CD4-positive, alpha-beta T cell treated with Interleukin-2 at 100 ng/mL for 4 hours (primary cell): ENCODE measurements at places on chromosomes 13 and 19.

- no peak for DNase-seq
Observed at GRCh38 chr13:111622051-111622531, 301.6 kb downstream of the TEX29 start.

DNA sequence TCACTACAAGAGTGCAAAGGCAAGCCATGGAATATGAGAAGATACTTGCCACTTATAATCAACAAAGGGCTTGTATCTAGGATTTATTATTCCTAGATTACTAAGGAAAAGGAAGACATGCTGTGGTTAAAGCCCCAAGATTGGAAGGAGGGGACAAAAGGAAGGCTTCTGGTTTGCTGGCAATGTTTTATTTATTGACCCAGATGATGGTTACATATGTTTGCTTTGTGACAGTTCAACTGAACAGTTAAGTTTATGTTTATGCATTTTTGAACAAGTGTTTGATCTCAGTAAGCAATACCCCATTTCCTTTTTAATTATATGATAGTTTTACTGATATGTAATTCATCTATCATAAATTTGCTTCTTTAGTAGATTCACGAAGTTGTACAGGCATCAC is 40.3 kb downstream of the CDADC1 start:
- no peak for DNase-seq

DNA sequence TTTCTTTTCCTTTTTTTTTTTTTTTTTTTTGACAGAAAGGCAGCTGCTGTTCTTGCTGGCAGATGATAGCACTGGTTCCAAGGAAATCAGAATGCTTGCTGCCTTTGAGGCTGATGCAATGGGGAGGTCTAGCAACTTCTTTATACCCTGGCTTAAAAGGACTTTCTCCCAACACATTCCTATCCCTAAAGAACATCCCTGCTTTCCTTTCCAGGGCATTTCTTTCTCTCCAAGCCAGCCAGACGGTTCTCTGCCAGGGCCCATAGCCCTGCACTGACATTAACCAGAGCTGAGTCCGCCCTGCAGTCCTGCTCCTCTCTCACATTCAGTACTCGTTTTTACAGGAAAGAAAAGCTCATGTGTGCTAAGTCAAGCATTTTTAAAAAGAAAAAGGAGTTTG is 133.9 kb upstream of the WASF3 start:
- DNase-seq = no peak

- DNase-seq = no peak
Observed at GRCh38 chr19:7391218-7391670, 42.5 kb downstream of the ARHGEF18 start.

- DNase-seq = no peak
Observed at GRCh38 chr13:32225481-32225931, 89.7 kb downstream of the ZAR1L start.

GRCh38 chr19:33282036-33282671 is 20.2 kb downstream of the CEBPA start:
- no peak for DNase-seq

DNA sequence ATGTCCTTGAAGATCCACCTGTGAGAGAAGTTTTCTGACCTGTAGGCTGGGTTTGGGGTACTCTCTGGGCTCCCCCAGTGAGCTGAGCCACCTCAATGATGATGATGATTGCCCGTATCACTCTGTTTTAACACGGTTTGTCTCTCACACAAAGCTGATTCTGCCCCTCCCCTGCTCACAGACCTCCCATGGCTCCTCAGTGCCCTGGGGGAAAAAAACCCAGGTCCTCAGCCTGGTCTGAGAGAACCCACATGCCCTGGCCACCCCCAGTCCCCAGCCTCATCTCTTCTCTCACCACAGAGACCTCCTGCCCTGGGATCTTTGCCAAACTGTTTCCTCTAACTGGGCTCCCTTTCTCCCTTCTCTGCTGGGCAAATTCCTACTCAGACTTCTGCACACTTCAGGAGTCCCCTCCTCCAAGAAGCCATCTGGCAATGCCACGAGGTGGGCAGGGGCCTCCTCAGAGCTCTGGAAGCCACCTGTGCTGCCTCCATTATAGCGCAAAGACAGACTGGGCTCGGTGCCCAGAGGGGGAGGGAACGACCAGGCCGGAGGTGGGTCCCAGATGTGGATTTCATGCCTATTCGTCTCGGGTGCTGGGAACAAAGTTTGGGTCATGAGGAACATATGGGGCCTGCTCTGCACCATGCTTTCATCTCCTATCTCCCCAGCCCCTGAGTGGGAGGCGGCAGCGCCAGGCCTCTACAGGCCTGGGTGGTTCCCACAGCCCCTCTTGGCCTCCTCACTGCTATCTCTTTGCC is 8.5 kb upstream of the CA11 start:
- DNase-seq = no peak

GRCh38 chr19:4367781-4368127 is 24.4 kb downstream of the MPND start:
- DNase-seq = no peak

DNA sequence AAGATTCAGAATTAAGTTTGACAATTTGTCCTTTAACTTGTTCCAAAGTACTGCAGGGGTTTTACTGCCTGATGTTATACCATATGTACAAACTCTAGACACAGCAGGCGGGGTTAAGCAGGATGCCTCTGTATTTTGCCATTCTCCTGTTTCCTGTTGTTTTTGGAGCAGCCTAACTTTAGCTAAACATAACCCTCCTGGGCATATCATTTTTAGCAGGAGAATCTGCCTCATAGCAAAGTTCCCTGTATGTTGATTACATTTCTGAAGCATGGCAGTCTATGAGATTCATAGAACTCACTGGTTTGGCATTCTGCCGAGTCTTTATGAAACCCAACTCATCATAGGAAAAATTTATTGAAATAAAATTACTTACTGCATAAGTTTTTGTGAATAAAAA is 5.2 kb downstream of the LHFPL6 start:
- no peak for DNase-seq

GRCh38 chr13:112757759-112758086 is 67.9 kb downstream of the ATP11A start:
- no peak for DNase-seq

GRCh38 chr13:111040830-111041229 is 74.3 kb upstream of the ARHGEF7 start:
- no peak for DNase-seq

- DNase-seq = no peak
Observed at GRCh38 chr13:112695121-112695520, 5.3 kb downstream of the ATP11A start.

DNA sequence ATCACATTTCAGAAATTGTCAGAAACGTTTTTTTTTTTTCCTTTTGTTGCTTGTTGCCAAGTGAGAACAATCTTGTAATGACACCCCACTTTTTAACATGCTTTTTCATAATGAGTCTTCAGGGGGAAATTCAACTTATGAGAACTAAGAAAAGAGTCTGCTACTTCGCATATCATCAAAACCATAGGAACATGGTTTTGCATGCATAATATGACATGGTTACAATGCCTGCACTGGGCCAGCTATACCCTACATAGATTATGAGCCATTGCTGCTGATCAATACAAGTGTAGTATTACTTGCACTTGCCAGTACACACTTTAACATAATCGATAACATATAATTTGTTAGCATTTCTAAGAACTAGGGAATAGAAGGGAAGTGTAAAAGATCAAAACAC is 191.0 kb upstream of the NBEA start:
- DNase-seq = no peak

- DNase-seq = no peak
Observed at GRCh38 chr13:30802501-30802900, 67.2 kb downstream of the ALOX5AP start.

GRCh38 chr13:43631106-43631505 is 155.7 kb downstream of the ENOX1 start:
- no peak for DNase-seq

DNA sequence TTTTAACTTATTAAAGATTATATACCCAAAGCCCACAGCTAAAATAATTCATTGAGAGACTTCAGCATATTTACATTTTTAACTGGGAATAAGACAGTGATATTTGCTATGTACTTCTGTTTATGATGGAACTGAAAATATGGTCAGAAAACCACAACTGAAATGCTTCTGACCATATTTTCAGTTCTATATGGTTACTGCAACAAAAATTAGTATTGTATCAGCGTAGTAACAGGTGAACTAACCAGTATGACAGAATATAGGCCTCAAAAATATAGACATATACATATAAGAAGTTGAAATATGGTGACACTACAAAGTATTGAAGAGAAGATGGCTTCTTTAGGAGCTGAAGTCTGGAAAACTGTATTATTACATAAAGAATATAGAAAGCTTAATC is 857.4 kb downstream of the OLFM4 start:
- no peak for DNase-seq

- DNase-seq = no peak
Observed at GRCh38 chr13:44840131-44840530, 149.1 kb downstream of the NUFIP1 start.

GRCh38 chr19:49567861-49568441 is 12.4 kb downstream of the NOSIP start:
- DNase-seq = peak; percentile 89

GRCh38 chr13:102237230-102237629 is 164.6 kb downstream of the FGF14 start:
- DNase-seq = no peak

DNA sequence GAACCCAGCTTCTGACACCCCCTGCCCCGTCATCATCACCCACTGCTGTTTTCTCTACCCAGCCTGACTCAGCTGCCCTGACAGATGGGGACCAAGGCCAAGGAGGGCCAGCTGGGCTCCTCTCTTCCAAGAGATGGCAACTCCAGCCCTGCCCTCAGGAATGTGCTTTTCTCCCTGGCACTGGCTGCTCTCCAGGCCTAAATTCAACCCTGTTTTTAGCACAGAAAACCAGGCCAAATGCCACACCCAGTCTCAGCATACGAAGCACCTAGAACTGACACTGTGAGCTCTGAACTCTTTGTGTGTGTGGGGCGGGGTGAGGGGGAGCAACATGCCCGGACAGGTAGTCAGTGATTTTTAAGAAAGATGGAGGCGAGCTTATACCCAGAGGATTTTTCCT is 23.4 kb upstream of the IGFL1 start:
- DNase-seq = no peak

DNA sequence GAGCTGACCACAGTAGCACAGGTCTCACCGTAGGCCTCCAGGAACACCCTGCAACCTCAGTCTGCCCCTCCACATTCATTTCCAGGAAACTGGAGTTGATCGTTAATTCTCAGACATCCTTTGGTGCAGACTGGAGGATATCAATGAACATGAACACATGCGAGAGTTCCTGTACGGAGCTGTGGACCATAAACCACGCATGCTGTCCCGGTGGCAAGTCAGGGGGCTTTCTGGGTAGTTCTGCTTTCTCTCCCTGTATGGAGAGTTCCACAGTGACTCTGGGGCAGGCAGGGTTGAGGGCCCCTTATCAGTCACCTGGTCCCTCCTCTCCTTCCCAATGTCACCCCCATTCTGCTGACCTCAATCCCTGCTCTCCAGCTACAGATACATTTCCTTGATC is 55.5 kb upstream of the URI1 start:
- no peak for DNase-seq

DNA sequence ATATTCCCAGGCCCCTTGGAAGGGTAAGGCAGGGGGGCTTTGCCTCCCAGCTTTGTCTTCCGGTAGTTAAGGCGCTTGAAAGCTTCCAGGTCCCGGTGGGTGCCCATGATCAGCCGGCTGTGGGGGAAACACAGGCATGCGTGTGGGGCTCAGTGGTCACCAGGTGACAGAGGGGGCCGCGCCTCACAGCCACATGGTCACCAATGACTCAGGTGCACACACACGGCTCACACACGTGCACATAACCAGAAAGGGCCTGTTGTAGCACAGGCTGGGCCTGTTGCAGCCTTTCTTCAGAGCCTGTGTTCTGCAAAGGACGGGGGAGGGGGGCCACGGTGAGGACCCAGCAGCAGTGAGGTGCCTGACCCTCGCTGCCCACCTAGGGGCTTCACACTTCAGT is 5.9 kb downstream of the NANOS3 start:
- DNase-seq = no peak

- peak; percentile 2 for DNase-seq
Observed at GRCh38 chr19:3285647-3286176, 61.3 kb downstream of the CELF5 start.

DNA sequence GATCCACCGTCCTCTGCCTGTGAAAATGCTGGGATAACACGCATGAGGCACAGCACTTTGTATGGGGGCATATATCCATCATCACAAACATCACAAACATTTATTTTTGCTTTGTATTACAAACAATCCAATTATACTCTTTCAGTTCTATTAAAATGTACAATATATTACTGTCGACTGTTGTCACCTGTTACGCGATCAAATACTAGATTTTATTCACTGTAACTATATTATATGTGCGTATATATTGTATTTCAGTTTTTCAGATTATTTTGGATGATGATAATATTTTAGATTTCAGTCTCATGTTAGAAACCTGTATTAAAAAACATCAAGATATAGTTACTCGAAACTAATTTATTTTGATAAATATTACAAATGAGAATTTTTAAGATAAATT is 998.3 kb downstream of the EFNB2 start:
- no peak for DNase-seq

DNA sequence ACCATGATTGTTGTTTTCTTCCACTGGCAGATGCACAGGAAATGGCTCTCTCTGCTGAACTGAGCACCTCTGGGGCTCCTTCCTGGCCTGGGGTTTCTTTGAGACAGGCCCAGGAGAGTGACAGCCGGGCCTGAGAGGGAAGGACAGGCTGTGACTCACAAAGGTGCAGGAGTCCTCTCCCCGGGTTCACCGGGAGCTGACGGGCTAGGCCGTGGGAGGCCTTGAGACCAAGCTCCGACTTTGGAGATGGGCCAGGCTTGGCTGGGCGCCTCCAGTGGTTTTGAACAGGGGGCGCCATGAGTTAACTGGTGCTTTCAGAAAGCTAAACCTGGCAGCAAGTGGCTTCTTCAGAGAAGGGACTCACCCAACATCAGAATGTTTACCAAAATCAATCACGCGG is 143.4 kb downstream of the URI1 start:
- DNase-seq = no peak

- DNase-seq = no peak
Observed at GRCh38 chr19:56689198-56689597, 17.6 kb upstream of the ZNF835 start.

GRCh38 chr19:33734913-33735312 is 61.8 kb upstream of the KCTD15 start:
- no peak for DNase-seq

DNA sequence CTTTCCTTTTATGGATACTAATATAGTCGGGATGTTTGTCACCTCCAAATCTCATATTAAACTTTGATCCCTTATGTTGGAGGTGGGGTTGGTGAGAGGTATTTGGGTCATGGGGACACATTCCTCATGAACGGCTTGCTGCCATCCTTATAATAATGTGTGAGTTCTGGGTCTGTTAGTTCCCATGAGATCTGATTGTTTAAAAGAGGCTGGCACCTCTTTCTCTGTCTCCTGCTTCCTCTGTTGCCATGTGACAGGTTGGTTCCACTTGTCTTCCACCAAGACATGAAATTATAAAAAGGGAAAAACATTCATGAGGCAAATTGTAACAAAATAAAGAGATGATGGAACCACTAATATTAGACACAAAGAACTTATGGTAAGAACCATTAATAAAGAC is 107.8 kb upstream of the ATXN8OS start:
- DNase-seq = no peak

- no peak for DNase-seq
Observed at GRCh38 chr19:13020002-13020414, 24.7 kb downstream of the NFIX start.

- no peak for DNase-seq
Observed at GRCh38 chr19:19537075-19538048, 703 bp upstream of the CILP2 start.
